GDM1 (cell line): ENCODE measurements at places on chromosomes 1 and 21.

- no peak for DNase-seq
These were observed 60.0 kb upstream of the IVNS1ABP start for GRCh38 chr1:185376840-185377635.

GRCh38 chr1:182332261-182333060, 59.1 kb downstream of the GLUL start:
- no peak for DNase-seq

- no peak for DNase-seq
These were observed 24.9 kb upstream of the SARS1 start for GRCh38 chr1:109188781-109189180.

DNA sequence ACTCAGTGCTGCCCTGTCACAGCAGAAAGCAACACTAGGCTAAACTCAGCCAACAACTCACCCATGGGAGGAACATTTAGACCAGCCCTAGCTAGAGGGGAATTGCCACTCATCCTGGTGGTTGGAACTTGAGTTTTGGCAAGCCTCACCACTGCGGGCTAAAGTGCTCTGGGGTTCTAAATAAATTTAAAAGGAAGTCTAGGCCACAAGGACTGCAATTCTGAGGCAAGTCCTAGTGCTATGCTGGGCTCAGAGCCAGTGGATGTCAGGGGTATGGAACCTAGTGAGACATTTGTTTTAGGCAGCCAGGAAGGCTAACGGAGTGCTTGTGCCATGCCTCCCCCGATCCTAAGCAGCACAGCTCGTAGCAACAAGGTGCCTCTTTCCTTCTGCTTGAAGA, 78.0 kb downstream of the RGS13 start:
- no peak for DNase-seq

DNA sequence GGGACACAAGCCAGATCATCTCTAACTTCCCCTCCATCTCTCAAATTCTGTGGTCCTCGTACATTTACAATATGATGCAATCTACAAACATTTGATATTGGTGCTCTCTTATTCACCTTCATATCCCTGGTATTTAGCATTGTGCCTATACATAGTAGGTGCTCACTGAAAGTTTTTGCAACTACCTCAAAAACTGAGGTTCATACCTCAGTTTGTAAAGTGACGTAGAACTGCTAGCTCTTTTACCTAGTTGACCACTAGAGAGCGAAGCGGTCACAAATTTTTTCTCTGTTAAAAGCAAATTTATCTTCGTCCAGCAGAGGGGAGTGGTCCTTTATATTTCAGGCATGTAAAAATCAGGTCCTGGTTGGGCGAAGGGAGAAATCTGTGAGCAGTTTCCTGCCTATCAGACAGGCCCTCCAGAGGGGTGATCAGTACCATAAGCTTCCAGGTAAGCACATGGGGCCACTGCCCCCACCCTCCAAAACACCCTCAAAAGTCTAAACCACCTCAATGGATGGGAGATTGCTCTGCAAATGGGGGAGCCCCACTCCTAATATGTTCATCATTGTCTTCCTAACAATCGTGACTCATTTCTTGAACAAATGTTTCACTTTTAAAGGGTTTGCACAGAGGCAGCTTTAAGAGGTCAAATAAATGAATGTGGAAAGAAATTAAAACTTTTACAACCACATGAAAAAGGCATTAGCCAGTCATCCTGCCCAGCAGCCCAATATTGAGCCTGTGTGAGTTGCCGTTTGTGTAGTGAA, 10.6 kb upstream of the HLCS start:
- DNase-seq = peak; percentile 9

- DNase-seq = no peak
These were observed 77.3 kb upstream of the BCAR3 start for GRCh38 chr1:93758842-93759515.

DNA sequence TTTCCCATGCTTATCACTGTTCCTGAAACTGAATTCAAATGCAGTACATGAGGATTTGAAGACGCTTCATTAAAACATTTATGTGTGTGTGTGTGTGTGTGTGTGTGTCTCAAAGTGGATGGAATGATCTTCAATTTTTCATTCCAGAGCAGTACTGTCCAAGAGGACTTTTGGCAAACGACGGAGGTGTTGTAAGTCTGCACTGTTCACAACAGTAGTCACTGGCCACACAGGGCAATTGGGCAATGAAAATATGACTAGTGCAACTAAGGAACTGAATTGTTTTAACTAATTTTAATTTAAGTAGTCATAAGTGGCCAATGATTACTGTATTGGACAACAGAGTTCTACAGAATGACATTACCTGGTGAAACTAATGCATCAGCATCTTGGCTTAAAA, 5.0 kb downstream of the TAF5L start:
- no peak for DNase-seq

- no peak for DNase-seq
These were observed 10.8 kb downstream of the ASAP3 start for GRCh38 chr1:23473037-23473800.

GRCh38 chr1:26029864-26030481, 8.4 kb downstream of the EXTL1 start:
- no peak for DNase-seq

GRCh38 chr1:53237638-53238037, 680 bp downstream of the MAGOH start:
- DNase-seq = no peak

GRCh38 chr1:21536218-21536617, 27.0 kb downstream of the ALPL start:
- DNase-seq = no peak

- DNase-seq = no peak
These were observed 118.5 kb downstream of the ITSN1 start for GRCh38 chr21:33760641-33761440.
